Right lobe of liver (tissue), 6 donors: ENCODE measurements at places on chromosomes 6 and 20. TPM values are rescaled to one million over a fixed set of nuclear protein-coding genes. Genes with fewer than 3 reads are reported as not detected.

Gene VWA7
- total RNA-seq: 2.6 TPM

Gene COL19A1
- 0.18 TPM for total RNA-seq

GRCh38 chr6:114343782-114344144 lies 940 bp upstream of the HS3ST5 start:
- H3K27me3 ChIP-seq: peaks cover 16% of the 10 kb centered on the region
- no peak for DNase-seq
- no peak overlapping the region for H3K27ac ChIP-seq

Gene FAM217B
- total RNA-seq: 3.6 TPM

Gene CALHM6
- 2.6 TPM for total RNA-seq

Gene VSX1
- not detected for total RNA-seq
